Activated T-cell treated with anti-CD3 and anti-CD28 coated beads for 24 hours (primary cell): ENCODE measurements at places on chromosomes 12 and 14.

- peak; percentile 4 for DNase-seq
Measured at GRCh38 chr12:77324763-77325468, 259.5 kb upstream of the E2F7 start.

- no peak for DNase-seq
Measured at GRCh38 chr14:90674043-90674670, 142.1 kb downstream of the TTC7B start.

- no peak for DNase-seq
Measured at GRCh38 chr12:124053851-124054250, 80.8 kb downstream of the ZNF664 start.

DNA sequence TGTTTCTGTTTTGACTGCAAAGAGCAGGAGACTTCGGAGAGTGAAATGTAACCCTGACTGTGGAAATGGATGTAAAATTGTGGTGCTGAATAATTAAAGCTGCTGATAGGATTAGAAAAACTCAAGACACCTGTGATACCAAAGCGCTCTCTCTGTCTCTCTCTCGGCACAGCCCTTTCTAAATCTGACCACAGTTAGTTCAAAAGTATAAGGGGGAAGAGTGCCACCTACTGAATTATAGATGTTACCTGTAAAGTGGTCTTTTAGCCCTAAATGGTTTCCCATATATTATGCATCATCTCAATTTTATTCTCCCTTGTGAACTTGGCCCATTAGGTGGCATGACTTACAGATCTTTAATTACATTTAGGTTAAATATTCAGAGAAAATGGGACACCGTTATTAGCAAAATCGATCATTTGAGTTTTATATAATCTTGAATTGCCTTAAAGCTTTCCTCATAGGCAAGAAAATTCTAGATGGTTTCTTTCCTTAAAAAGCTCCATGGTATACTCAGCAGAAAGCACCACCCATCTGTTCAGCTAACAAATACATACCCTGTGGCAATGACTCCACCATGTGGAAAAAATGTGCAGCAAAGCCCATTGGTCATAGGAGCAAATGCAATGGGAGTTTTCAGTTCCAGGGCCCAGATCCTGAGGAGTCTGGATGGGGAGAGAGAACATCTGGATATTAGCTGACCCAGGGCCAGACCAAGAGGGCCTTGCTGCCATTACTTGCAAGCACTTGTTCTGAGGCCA lies 18.1 kb downstream of the RFC5 start:
- DNase-seq = no peak

GRCh38 chr12:83018088-83018487 lies 331.4 kb downstream of the TMTC2 start:
- DNase-seq = no peak

DNA sequence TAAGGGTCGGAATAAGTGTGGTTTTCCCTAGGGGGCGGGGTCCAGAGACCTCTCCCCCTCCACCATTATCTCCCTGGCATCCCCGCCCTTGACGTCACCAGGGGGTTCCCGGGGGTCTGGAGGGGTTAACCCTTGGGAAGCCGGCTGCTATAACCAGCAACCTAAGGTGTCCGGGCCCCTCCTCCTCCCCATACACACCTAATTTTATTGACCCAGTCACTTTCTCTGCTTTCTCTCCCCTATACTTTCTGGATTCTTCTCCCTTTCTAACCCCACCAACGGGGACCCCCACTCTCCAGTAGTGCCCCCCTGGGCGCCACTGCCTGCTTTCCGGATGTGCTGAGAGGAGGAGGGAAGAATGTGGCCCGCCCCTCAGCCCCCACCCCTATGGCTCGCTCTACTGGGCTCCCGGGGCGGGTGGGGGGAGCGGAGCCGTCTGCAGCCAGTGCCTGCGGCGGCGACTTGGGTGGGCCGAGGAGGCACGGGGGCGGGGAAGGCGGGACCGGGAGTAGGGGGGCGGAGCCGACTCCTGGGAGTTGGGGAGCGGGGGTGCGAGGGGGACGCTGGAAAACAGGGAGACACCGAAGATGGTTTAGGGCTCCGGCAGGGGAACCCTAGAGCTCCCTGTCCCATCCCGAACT lies 1.8 kb downstream of the GLI1 start:
- DNase-seq = no peak

- DNase-seq = no peak
Measured at GRCh38 chr12:65696227-65696626, 128.1 kb upstream of the HMGA2 start.

DNA sequence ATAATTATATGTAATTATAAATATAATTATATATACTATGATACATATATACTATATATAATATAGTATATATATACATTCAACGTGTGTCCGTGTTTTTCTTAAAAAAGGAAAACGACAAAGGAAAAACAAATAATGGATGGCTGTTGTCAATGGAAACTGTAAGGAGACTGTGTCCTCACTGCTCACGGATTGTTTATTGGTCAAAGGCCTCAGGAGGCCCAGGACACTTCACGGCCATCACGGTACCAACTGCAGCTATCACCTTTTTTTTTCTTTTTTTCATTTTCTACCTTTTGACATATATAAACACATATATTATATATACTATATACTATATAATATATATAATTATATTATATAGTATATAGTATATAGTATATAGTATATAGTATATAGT lies 113.4 kb downstream of the SPTSSA start:
- no peak for DNase-seq

GRCh38 chr14:99729991-99730875 lies 46.1 kb downstream of the CYP46A1 start:
- peak; percentile 55 for DNase-seq

GRCh38 chr12:1993871-1994371 lies 10.3 kb downstream of the DCP1B start:
- DNase-seq = no peak

- peak; percentile 76 for DNase-seq
Measured at GRCh38 chr12:122946690-122947341, 19.4 kb downstream of the ABCB9 start.

DNA sequence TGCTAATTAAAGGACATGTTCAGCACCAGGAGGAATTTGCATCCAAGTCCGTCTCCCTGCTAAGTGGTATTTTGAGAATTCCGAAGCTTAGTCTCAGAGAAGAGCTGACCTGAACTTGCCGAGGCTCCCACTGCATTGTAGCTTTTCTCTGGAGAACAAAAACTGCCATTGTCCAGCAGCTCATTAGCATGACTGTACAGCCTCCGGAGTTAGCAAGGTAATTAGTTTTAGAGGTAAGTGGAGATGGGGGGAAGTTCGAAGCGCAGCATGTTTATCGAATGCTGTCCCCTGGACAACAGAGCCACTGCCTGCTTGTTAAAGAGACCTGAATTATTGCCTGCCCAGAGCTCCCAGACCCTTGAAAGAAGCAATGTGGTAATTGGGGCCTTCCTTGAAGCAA lies 160.3 kb upstream of the PELI2 start:
- DNase-seq = no peak

- no peak for DNase-seq
Measured at GRCh38 chr12:109553906-109554500, 19.3 kb downstream of the MMAB start.

DNA sequence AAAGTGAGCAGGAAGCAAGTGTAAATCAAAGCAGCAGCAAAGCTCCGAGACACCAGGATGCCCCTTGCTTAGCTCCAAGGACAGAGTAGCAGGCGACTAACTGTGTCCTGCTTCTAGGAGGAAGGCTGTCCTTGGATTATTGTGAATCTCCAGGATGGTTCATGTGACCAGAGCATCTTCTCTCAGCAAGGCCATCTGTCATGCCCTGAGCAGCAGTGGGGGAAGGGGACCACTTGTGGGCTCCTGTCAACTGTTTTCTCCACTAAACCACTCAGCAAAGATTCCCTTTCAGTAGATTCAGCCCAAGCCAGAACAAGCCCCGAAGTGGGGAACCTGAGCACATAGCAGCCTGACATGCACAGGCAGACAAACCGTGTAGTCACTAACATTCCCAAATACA lies 19.4 kb downstream of the MAP3K9 start:
- DNase-seq = no peak

- DNase-seq = no peak
Measured at GRCh38 chr14:99838639-99839134, 45.5 kb downstream of the EML1 start.

- DNase-seq = no peak
Measured at GRCh38 chr12:123813349-123813748, 51.2 kb downstream of the DNAH10 start.

DNA sequence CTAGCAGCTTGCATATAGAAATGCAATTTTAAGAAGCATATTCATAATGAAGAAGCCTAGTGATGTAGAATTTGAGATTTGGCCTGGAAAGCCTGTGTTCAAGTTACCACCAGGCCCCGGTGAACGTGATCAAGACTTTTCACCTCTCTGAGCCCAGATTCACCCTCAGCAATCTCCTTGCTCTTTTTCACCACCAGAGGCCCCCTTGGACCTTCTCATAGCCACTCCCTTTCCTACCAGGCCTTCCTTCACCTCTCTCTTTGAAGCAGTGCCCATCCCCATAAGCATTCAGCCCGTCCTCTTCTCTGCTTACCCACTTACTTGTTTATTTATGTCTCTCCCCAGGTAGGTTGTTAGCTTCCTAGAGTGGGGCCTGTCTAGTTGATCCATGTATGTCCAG lies 1280.9 kb downstream of the AACS start:
- no peak for DNase-seq

- DNase-seq = no peak
Measured at GRCh38 chr14:38790916-38791315, 312.1 kb downstream of the SEC23A start.

DNA sequence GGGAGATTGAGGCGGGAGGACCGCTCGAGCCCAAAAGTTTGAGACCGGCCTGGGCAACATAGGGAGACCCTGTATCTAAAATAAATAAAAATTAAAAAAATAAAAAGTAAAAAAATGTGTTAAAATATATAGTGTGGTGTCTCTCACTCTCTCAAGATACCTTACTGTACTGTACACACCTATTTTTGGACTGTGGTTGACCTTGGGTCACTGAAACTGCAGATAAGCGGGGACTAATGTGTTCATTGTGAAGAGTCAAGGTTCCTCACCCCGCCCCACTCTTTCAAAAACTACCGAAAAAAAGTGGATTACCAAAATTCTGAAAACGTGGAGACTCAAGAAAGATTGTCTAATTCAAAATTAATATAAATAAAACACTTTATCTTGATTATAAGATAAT lies 1.0 kb upstream of the TAS2R13 start:
- DNase-seq = no peak

GRCh38 chr14:79256380-79256779 lies 954.9 kb downstream of the DIO2 start:
- DNase-seq = no peak

DNA sequence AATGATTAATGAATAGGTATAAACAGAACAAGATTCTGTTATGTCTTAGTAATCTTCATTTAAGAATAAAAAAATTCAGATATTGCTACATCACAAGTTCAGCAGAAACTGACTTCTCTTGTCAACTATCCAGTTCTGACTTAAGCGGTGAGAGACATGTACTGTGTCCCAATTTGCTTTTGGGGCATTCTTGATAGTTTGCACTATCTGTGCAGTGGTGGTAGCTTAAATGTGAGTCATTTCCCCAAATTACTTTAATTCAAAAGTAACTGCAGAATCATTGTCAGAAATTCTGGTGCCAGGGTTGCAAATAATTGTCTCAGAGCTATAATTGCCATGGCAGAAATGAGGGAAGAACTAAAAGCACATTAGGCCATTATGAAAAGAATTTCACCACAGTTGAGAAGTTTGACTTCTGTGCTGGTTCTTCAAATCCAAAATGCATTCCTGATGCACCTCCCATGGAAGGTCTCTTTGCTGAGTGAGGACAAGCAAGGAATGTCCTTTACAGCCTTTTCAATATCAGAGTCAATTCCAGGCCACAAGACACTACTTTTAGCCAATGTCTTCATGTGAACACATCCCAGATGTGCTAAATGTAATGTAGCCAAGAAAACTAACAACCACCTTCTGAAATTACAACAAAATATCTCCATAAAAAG lies 304.7 kb downstream of the SSPN start:
- no peak for DNase-seq

GRCh38 chr12:106110626-106111300 lies 28.0 kb downstream of the NUAK1 start:
- no peak for DNase-seq

DNA sequence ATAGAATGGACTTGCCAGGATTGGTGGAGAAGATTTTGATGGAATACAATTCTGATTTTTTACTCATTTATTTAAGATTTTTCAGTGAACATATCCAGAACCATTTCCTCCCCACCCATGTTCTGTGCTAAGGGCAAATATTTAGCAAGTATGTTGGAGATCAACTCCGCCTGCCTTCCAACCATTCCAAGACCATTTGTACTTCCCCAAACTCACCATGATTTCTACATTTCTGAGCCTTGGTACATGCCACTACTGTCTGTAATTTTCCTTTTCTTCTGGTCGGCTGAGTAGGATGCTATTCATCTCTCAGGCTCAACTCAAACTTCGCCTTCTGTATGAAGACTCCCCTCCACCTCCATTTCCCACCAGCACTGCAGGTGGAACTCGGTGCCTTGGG lies 150.6 kb downstream of the NTF3 start:
- no peak for DNase-seq

DNA sequence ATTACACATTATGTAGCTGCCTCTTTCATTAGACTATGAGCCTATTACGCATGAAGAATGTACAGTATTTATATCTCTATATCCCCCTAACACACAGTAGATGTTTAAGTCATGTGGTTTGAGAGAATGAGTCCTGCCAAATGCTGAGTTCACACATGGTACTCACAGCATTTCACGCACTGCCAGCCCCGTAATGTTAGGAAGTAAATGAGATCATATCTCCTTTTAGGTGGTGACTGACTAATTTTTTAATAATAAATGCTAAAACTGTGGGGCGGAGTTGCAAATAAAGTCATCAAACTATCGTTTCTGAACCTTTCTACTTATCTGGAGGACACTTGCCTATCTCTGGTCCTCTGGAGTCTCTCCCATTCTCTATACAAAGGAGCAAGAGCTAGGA lies 343.8 kb downstream of the ADAMTS20 start:
- DNase-seq = no peak

DNA sequence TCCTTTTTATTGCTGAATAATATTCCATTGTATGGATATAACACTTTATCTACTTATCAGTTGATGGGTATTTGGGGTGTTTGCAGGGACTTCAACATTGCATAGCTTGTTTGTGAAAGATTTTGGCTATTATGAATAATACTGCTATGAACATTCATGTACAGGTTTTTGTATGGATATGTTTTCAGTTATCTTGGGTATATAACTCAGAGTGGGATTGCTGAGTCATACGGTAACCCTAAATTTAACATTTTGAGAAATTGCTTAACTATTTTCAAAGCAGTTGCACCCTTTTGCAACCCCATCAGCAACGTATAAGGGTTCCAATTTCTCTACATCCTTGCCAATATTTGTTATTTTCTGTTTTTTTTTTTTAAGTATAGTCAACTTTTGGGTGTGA lies 27.3 kb upstream of the HELB start:
- no peak for DNase-seq

GRCh38 chr12:46391630-46392029 lies 19.1 kb upstream of the SLC38A2 start:
- DNase-seq = no peak

- DNase-seq = no peak
Measured at GRCh38 chr14:36619131-36619530, 36.7 kb upstream of the NKX2-8 start.
